ENCODE measurements at places on chromosomes 5 and 9. TPM values are rescaled to one million over a fixed set of nuclear protein-coding genes. Genes with fewer than 3 reads are reported as not detected.

GRCh38 chr5:9222054-9222976, 323.6 kb downstream of the SEMA5A start:
- no peaks in the 10 kb centered on the region for H3K4me1 ChIP-seq
- no peak for DNase-seq
- no peak overlapping the region for H3K27ac ChIP-seq
- no peak overlapping the region for H3K4me3 ChIP-seq

GRCh38 chr9:115296831-115297565, 179.0 kb upstream of the TNC start:
- no peak for DNase-seq
- no peaks in the 10 kb centered on the region for H3K27me3 ChIP-seq
- H3K4me3 ChIP-seq: no peak overlapping the region
- H3K27ac ChIP-seq: no peak overlapping the region
- no peaks in the 10 kb centered on the region for H3K36me3 ChIP-seq
- no peaks in the 10 kb centered on the region for H3K4me1 ChIP-seq

GRCh38 chr5:68369457-68370125, 154.0 kb downstream of the PIK3R1 start:
- no peak overlapping the region for H3K4me3 ChIP-seq
- H3K4me1 ChIP-seq: no peaks in the 10 kb centered on the region
- DNase-seq: no peak
- H3K27ac ChIP-seq: no peak overlapping the region

GRCh38 chr9:85871008-85871407, 69.9 kb upstream of the NAA35 start:
- H3K27me3 ChIP-seq: no peaks in the 10 kb centered on the region
- H3K4me3 ChIP-seq: no peak overlapping the region
- no peaks in the 10 kb centered on the region for H3K4me1 ChIP-seq

DNA sequence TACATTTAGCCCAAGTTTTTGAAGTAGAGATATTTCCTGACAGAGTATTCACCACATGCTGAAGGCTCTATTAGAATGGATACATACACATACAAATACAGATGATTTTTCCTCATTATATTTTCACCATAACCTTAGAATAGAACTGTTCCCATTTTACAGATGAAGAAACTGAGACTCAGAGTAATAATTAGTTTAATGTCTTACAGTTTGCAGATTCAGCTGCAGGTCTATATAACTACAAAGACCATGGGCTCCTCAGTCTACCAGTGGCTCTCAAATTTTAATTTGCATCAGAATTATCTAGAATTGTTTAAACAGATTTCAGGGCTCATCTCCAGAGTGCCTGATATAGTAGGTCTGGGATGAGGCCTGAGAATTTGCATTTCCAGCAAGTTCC, 64.4 kb downstream of the GRAMD2B start:
- no peak overlapping the region for H3K4me3 ChIP-seq
- no peak overlapping the region for H3K27ac ChIP-seq
- DNase-seq: no peak
- no peaks in the 10 kb centered on the region for H3K27me3 ChIP-seq

- H3K27ac ChIP-seq: no peak overlapping the region
- H3K36me3 ChIP-seq: no peaks in the 10 kb centered on the region
- no peak overlapping the region for H3K4me3 ChIP-seq
- no peak for DNase-seq
- no peaks in the 10 kb centered on the region for H3K4me1 ChIP-seq
Observed at GRCh38 chr5:158998793-158999325, 100.9 kb downstream of the EBF1 start.

- no peaks in the 10 kb centered on the region for H3K36me3 ChIP-seq
- H3K4me3 ChIP-seq: no peak overlapping the region
- H3K4me1 ChIP-seq: no peaks in the 10 kb centered on the region
- H3K27ac ChIP-seq: no peak overlapping the region
- DNase-seq: no peak
Observed at GRCh38 chr5:68325065-68325580, 109.6 kb downstream of the PIK3R1 start.

Gene FGF18
- 0.35 TPM for total RNA-seq

Data from colonic mucosa (tissue), 4 donors.